ENCODE measurements at places on chromosomes 3 and 15.

DNA sequence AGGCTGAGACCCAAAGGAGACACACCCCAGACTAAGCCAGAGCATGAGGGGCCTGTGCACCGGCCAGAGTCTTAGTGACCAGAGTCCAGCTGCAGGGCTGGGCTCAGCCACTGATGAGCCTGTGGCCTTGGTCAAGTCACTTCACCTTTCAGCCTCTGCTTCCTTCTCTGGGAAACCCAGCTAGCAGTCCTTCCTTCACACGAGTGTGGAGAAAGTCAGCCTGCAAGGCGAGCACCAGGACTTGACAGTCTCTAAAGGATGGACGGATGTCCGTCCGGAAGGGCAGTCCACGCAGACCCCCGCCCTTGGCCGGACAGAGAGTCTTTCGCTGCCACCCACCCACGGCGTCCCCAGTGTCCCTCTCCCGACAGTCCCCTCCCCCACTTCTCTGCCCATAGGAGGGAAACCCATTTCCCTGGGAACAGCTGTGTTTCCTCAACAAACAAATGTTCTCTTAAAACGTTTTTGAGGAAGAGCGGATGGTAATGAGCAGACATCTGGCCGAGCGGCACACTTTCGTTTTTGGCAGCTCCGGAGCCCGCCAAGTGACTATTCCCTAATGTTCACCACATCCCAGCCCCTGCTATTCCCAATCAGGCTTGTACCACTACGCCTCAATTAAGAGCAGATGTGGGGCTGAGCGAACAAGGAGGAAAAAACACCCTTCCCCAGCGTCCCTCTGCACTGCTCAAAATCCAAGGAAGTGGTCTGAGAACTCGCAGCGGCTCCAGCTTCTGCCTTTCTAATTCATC, 129.1 kb upstream of the SMAD3 start:
- no peak for DNase-seq

- DNase-seq, result no peak
Measured at GRCh38 chr3:36811768-36812167, 47.4 kb upstream of the DCLK3 start.

DNA sequence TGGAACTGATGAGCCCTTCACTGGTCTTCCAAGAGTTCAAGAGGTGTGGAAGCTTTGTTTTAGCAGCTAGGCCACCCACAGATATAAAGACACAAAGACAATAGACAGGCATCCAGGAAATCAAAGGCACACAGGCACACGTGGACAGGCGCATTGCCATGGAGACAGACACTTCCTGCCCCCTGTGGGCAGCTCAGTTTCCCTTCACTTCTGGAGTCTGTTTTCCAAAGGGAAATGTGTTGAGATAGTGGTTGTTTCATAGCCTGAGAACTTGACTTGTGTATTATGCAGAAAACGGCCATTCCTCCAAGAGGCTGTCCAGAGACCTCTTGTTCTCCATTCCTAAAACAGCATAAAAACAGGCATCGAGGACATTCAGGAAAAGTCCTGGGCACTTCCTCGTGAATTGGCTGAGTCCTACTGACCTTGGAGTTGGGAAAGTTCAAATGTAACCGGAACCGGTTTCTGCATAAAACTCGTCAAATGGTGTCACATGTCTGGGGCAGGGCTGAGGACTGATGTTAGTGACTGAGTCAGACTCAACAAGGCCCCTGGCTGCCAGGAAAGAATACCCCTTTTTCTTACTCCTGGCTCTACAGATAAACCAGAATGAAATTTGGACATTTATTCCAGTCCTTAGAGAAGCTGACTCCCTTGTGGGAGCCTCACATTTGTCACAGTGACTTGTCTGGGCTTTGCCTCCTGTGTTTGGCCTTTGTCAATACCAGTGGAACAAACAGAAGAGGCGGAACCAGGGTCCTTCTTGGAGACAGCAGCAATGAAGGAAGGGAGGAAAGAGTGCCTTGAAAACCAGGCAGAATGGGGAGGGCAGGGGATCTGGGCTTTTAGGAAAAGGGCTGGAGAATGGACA, 1.3 kb downstream of the ALPK3 start:
- no peak for DNase-seq

DNA sequence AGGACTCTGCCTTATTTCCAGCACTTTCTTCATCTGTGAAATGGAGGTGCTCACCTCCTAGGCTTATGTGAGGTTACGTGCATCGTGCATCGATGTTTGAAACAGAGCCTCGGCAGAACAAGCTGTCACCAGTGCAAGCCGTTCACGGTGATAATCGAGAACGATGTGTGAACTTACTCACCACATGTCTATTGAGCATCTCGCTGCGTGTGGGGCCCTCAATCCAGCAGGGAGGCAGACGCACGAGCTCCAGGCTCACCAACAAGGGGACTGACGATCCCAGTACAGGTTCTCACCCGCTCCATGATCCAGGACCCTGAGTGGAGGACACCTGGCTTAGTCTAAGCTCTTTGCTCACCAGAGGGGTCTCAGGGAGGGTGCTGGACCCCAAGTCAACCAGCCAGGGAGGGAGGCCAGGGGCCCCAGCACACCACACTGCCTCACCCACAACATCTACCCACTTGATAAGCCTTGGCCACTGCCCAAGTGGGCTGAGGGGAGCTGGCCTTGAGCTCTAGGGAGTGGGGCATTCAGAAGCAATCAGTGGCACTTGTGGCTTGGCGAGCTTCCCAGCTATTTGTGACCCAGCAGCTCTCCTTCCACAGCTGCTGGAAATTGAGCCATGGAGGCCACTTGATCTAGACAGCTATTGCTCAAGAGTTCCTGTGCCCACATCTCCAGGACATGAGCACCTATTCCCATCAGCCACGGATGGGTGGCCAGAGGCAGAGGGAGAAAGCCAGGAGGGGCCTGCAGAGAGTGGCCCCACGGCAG, 34.4 kb upstream of the SLC6A1 start:
- no peak for DNase-seq

- no peak for DNase-seq
Measured at GRCh38 chr15:38954090-38954489, 389.5 kb upstream of the RASGRP1 start.

DNA sequence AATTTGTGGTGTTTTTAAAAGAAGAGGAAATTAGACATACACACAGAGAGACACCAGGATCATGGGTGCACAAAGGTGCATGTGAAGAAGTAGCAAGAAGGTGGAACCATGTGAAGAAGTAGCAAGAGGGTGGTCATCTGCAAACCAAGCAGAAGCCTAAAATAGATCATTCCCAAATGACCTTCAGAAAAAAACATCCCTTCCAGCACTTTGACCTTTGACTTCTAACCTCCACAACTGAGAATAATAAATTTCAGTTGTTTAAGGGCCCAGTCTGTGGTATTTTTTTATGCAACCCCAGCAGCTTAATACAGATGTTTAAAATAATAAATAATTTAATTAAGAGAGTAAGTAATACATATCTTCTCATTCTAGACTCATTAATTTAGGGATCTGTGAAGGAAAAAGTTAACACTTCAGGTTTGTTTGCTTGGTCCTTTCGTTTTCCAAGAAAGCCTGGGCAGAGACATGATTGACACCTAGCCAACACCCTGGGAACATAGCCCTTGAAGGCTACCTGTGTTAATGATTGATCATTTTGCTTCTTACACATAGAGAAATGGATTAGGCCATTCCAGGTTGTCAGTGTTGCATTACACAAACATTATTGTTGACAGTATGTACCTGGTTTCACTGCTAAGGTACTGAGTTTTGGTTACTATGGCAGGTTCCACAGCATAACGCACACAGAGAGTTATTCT, 1331.2 kb upstream of the GBE1 start:
- DNase-seq, result no peak

Data from activated T-helper 1 cell treated with Interleukin-2 at 50 U/mL for 16 hours (primary cell).